ENCODE measurements at places on chromosomes 13 and 19. TPM values are rescaled to one million over a fixed set of nuclear protein-coding genes. Genes with fewer than 3 reads are reported as not detected.
A peak's percentile ranks its signal among the peaks of the same experiment; 100 is the strongest.

Gene OR4F17
- total RNA-seq, result not detected

Gene CCDC70
- not detected for total RNA-seq

Gene ZNF628
- 4.3 TPM for total RNA-seq

Gene CEACAM7
- total RNA-seq, result not detected

Gene GRAMD1A
- total RNA-seq, result 20.5 TPM

DNA sequence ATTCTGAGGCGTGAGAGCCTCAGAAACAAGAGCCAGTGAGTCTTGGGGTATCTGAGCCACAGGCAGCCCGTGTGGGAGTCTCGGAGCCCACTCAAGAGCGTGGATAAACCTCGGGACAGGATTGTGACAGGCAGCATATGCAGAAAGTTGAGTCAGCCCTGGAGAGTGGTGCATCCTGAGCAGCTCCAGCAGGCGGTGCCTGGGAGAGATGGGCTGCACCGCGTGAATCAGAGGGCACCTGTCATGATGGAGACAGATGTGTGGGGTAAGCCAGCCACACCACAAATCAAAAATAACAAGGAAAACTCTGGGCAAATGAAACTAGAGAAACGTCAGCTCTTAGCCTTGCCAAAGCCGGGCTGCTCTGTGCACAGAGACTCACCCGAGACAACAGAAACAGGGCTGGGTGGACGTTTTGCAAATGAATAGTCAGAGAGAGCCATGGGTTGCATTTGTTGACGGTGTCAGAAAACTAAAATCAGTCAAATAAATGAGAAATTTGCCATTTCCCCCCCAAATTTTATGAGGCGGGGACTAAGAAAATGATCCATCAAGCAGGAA, 30.0 kb upstream of the POP4 start:
- DNase-seq, result peak; percentile 23

DNA sequence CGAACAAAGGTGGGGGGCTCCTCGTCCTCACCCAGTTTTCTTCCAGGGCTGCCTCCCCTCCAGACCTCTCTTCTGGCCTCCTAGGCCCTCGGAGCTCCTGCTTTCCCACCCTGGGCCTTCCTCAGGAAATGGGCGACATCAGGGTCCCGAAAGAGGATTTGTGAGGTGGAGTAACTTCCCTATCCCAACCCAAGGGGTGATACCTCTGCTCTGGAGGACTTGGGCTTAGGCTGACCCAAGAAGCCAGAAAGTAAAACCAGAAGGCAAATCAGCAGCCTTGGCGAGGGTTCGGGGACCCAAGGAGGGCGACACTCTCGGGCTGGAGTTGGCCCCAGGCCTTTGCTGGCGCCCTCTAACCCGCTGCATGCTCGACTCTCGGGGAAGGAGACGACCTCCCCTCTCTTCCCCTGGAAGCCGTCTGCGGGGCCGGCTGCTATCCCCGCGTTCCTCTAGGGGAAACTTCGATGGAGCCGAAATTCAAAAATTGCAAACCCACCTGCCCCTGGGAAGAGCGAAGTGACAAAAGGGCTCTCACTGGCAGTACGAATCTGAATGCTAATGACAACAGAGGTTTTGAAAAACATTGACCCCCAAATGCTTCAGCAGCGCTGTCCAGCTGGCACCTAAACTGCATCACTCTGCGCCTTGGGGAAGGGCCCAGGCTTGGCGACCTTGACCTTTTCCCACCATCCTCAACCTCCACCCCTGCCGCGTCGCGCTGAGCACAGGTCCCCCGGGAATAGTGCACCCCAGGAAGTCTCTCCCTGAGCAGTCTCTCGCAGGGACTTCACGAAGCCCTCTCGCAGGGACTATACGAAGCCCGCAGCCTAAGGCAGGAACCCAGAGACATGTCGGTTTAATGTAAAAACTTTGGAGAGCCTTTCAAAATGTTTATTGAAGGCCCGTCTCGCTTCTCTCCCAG, 2.4 kb downstream of the PDX1 start:
- DNase-seq, result no peak

DNA sequence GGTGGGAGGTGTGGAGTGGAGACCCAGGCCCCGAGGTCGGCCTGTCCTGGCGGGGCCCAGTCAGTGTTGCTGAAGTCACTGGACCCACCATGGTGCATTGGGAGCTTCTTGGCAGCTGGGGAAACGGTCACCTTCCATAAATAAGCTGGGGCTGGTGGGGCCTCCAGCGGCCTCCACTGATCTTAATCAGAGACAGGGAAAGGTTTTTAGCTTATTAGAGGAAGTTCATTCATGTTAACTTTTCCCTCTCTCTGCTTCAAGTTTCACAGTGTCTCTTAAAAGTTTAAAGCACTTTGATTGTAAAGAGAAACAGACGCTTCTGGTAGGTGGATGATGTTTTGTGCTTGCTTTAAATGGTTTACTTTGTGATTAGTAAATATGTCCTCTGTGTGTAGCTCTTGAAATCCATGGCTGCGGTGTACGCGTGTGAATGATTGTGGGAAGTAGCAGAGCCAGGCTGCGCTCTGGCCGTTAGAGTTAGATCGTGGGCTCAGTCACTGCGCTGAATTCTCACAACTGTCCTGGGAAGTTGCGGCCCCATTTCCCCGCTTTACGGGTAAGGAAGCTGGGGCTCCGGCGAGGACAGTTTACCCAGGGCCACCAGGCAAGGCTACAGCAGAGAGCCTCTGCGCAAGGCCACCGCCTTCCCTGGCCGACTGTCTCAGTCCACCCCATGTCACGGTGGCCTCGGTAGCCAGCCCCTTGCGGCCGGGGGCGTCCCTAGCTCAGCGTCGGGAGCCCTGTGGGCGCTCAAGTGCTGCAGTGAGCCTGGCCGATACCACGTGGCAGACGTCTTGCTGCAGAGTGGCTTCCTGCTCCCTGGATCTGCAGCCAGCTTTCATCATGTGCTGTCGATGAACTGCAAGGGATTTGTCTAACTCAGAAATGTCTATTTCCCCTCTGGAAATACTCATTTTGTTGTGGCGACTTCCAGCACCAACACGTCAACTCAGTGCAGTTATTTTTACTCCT, 16.5 kb upstream of the NDUFS7 start:
- no peak for DNase-seq

DNA sequence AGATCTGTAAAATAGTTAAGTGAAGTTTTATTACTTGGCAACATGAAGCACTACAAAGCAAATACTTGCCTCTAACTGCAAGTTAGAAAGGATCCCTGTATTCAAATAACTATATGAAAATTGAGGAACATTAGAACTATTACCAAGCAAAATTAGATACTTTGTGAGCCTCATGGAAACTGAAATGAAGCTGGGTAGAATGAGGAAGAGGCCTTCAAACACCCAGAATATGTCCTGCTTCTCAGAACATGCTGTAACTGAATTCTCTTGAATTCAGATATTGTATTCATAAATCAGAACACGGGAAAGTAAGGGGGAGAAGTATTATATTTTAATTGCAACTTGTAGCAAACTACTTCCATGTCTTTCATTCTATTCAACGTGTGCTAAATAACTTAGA, 947.9 kb downstream of the PCDH17 start:
- no peak for DNase-seq

DNA sequence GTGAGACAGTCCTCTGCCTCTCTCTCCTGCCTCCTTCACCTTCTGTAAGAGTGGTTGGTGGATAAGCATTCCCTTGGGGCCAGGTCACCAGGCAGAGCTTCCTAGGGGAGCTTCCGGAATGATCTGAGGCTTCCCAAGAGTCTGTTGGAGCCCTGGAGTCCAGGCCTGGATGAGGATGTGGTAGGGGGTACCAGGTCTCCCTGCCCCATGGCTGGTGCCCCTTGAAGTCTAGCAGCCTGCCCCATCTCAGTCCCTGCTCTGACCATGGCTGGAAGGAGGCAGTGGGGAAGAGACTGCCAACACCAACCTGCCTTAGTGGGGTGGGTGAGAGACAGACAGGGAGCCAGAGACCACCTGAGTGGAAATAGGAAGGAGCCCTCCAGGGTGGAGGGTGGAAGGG, 1316.9 kb downstream of the UQCRFS1 start:
- no peak for DNase-seq

DNA sequence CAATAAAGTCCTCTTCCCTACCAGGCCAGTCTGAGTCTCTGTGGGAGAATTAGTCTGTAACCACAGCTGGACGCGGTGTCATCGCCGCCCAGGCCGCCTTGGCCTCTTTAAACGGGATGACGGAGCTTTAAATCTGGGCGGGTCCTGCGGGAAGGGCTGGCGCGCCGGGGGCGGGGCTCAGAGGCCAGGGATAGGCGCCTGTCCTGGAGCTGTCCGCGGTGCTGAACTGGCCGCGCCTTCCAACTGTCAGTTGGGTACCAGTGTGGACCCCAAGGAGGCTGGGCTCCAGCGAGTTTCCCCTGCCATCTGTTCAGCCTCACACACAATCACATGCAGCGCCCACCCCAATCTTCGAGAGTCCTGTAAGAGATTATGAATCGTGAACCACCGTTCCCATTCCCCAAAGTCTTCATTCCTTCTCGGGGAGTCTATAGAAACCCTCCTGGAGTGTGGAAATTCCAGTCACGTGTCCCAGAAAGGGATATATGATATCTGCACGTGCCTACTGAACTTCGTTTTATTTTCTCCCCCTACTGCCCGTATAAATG, 11.5 kb downstream of the APLP1 start:
- peak; percentile 99 for DNase-seq

DNA sequence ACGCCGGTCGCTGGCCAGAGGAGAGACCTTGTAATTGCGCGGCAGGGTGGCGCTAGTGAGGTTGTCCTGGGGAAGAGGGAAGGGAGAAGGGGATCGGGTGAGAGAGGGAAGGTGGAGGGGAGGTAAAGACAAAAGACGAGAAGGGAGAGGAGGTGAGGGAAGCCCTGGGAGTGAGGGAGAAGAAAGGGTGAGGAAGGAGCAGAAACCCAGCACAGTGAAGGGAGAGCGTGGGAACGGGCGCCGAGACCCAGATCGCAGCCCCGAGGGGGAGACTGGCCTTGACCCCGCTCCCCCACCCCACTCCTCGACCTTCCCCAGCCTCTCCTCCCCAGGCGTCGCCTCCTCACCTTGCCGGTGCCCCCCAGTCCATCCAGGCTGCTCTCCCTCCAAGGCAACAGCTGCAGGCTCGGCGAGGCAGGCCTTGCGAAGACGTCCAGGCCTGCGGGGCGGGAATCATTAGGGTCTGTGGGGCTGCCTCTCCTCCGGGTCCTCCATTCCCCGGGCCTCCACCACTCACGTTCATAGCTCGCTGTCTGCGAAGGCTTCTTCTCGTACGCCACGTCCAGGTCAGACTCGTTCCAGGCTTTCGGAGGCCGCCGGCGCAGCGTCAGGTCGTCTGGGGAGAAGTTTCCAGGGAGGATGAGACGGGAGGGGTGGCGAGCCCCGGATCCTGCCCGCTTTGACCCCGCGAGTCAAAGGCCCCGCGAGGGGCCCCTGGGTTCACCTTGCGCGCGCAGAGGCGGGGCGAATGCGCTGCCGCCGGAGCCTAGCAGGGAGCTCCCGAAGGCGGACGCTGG, 8.8 kb downstream of the PPP1R13L start:
- DNase-seq, result no peak

- no peak for DNase-seq
These were observed 2618.3 kb upstream of the PCDH20 start for GRCh38 chr13:64033921-64034320.

- no peak for DNase-seq
These were observed 8.0 kb upstream of the PDE4C start for GRCh38 chr19:18234194-18234593.

DNA sequence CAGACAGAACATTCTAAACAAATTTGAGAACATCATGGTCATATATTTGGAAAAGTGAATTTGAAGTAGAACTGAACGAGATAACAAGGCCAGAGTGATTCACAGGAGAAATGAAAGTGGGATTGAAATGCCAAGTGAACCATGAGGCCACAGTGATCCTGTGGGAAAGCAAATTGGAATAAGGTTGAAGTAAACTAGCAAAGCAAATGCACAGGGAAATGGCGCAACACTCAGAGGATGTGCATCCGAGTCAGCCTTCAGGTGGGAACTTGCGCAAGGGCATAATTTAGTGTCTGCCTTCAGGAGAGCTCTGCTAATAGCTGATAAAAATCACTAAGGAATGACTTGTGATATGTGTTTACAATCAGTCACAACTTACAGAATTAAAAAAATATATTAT, 696.6 kb downstream of the LIG4 start:
- peak; percentile 7 for DNase-seq

GRCh38 chr13:43988302-43988701, 108.6 kb downstream of the LACC1 start:
- DNase-seq, result no peak

GRCh38 chr19:17497149-17497798, 14.2 kb upstream of the PGLS start:
- no peak for DNase-seq

DNA sequence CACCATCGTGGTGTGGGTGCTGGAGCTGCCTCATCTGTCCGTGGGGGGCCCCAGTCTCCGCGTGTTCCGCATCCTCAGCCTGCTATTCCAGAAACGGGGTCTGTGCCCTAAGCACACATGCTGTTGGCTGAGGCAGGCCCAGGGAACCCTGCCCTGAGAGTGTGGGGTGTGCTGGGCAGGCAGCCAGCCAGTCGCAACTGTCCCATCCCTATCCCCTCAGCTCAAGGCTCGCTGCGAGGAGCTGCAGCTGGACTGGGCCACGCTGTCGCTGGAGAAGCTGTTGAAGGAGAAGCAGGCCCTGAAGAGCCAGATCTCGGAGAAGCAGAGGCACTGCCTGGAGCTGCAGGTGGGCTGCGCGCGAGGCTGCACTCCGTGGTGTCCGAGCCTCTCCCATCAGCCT, 21.9 kb downstream of the PLEKHJ1 start:
- DNase-seq, result no peak

Data from GM23248 (cell line).